ENCODE measurements at places on chromosomes 6 and 20.

DNA sequence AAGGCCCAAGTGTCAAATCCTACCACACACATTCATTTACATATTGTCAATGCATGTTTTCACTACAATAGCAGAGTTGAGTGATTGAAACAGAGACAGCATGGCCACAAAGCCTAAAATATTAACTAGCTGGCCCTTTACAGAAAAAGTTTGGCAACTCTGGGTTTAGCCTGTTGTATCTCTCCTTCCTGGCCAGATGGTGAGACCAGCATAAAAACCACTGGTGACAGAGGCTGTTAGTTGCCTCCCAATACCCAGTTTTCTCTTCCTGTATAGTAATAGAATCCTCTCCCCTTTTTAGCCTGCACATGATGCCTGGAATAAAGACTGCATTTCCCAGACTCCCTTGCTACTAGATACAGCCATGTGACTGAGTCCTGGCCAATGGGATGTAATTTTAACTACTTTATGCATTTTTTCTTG, 100.0 kb upstream of the TAB2 start:
- DNase-seq, result no peak

- no peak for DNase-seq
Observed at GRCh38 chr20:6851136-6851535, 83.7 kb downstream of the BMP2 start.

- DNase-seq, result no peak
Observed at GRCh38 chr6:120935908-120936307, 398.4 kb downstream of the TBC1D32 start.

DNA sequence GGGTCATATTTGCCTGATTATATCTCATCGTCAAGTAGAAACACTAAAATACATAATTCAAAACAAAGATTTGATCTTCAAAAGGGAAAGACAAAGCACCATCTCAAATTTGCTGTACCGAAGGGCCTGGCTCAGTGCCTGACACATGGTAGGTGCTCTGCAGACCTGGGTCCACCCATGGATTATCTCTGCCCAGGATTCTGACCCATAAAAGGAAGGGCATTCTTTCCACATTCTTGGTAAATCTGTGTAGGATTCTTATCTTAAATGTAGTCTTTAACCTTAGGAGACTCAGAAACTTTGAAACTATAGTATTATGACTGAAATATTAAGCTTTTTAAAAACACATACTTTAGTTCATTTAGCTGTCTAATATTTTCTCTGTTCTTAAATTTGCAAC, 274.1 kb upstream of the FLRT3 start:
- no peak for DNase-seq

DNA sequence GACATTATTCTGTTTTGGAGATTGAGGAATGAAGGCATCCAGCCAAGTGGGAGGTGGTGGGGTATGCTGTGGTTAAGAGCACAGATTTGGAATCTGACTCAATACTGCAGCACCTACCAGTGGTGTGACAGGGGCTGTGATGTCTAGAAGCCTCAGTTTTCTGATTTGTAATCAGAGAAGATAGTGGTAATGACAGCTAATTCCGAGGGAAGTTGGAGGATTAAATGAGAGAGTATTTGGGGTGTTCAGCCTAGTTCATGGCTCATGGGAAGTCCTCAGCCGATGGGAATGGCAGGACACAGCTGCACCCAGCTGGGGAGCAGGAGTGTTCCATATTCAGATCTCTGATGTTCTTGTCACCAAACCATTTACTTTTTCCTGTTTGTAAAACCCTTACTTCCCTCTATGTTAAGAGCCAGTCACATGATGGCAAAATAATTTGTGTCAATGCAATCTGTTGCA, 9.3 kb downstream of the SLC9A8 start:
- DNase-seq, result no peak

DNA sequence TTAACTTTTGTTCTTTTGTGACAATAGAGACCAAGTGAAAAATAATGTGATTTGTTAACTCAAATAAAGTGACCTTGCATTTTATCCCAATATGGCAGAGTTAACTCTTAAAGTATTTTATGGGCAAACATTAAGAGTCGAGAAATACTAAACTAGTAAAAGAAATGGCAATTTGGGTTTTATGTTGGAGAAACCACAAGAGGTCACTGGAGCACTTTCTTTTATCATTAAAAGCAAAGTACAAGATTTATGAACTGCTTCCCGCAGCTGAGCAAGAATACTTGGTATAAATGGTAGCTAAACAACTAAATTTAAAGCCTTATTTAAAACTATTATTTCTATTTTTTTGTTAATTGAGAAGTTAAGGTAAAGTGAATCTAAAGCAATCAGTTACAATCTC, 33.5 kb upstream of the MCM9 start:
- no peak for DNase-seq

DNA sequence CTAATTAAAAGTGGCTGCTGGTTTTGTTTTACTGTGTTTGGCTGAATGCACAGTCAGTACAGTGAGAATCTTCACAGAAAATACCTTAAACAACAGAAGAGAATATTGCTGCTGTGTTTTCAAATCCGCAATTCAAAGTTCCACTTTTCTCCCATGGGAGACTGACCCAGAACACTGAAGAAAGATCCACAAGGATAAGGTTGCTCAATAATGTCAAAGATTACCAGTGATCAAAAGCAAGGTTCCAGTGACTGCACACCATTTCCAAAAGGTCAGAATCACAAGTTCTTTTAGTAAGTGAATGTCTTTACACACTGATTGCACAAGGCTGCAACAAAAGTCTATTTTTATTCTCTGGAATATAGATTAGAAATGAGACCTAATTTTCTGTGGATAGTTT, 82.3 kb downstream of the EPHA7 start:
- DNase-seq, result no peak

DNA sequence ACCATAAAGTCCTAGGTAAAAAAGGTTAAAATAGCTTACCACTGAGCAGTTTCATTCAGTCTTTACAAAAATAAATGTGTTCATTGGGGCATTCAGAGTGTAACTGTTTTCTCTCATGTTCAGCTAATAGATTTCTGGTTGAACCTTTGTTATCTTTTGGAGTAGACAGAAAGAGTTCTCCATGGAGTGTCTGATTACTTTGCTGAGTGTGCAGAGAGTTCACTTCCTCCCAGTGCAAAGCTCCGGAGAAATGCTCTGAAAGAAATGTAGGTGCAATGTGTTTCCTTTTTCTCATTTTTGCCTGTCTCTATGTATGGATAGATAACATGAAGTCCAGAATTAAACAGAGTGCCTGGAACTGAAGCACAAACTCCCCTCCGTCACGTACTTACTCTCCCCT, 52.6 kb downstream of the JAG1 start:
- no peak for DNase-seq

- no peak for DNase-seq
Observed at GRCh38 chr6:106752641-106753040, 123.3 kb downstream of the QRSL1 start.

DNA sequence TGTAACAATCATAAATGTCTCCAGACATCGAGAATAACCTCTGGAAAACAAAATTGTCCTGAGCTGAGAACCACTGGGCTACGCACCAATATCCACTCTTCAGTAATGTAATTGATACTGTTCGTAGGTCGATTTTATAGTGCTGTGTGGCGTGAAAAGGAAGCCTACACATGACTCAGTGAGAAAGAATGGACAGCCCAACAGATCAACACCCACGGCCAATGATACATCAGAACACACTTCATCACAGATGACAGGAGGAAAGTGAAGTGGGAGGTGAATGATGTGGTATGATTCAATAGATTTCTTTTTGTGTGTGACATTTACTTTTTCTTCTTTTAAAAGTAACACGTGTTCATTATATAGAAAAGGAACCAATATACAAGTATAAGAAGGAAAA, 93.5 kb downstream of the RPS12 start:
- no peak for DNase-seq

GRCh38 chr20:50136822-50137599, 16.5 kb downstream of the PEDS1 start:
- no peak for DNase-seq

GRCh38 chr6:17417817-17418216, 24.4 kb downstream of the CAP2 start:
- peak; percentile 78 for DNase-seq

DNA sequence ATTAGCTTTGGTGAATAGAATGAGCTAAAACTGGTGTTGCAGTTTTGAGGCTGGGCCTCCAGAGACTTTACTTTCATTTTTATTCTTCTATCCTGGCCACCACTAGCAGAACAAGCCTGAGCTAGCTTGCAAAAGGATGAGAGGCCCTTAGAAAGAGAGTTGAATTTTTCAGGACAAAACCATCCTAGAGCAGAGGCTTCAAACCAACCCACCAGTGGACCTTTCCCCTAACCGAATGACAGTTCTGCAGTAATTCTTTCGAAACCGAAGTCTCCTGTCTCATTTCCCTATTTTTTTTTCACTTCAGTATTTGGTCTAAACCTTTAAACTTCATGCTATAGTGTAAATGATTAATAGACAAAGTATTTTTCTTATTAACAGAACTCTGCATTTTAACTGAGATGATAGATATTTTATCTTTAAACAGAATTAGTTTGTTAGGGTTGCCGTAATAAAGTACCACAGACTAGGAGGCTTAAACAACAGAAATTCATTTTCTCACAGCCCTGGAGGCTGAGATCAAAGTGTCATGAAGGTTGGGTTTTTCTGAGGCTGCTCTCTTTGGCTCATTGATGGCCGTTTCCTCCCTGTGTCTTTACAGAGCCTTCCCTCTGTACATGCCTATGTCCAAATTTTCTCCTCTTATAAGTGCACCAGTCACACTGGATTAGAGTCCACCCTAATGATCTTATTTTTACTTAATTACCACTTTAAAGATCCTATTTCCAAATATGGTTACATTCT, 80.6 kb upstream of the PAK5 start:
- DNase-seq, result no peak

DNA sequence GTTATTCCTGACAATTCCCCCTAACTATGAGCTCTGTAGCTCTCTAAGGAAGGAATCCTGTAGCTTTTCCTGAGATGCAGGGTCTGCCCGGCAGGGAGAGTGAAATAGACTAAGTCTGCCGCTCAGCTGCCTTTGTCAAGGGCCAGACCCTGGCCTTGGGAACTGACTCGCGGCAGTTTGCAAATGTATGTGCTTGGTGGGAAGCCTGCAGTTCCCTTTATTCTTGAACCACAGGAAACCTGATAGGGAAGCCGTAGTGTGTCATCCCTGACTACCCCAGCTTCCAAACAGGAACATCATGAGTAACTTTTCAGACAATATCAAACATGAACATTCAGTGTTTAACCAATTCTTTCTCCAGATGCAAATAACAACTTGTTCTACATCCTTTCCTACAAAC, 78.7 kb upstream of the IFNGR1 start:
- DNase-seq, result no peak

DNA sequence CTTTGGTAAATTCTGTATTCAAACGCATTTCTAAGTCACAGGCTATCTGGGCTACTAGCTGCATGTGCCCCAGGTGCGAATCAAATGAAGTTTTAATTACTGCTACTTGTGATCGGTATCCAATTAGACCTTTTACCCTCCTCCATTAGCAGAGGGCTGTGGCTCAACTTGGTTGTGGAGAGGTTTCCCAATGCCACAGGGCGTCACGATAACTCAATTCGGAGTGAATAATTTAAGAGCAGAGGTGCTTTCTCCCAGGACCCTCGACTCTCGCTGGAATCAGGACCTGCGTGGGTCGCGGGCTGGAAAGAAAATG, 640 bp downstream of the SAYSD1 start:
- DNase-seq, result no peak

DNA sequence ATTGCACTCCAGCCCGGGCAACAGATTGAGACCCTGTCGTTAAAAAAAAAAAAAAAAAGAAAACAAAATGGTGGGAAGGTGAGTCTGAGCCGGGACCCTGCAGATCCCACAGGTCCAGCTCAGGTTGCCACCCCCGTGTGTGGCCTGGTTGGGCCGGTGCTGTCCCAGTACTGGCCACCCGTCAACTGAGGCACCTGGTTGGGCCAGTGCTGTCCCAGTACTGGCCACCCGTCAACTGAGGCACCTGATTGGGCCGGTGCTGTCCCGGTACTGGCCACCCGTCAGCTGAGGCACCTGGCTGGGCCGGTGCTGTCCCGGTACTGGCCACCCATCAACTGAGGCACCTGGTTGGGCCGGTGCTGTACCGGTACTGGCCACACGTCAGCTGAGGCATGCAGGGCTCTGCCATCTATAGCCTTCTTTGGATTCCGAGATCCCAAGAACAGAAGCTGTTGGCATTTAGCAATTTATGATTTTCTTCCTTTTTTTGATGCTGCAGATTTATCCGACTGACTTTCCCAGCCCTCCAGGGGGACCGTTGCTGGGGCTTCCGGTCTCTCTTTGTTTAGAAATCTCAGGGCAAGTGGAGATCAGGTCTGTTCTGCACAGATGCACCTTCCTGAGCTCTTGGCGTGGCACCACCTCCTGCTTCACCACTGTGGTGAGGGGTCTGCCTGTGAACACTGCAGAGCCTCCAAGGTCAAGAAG, 113.8 kb downstream of the SYCP2 start:
- DNase-seq, result no peak

DNA sequence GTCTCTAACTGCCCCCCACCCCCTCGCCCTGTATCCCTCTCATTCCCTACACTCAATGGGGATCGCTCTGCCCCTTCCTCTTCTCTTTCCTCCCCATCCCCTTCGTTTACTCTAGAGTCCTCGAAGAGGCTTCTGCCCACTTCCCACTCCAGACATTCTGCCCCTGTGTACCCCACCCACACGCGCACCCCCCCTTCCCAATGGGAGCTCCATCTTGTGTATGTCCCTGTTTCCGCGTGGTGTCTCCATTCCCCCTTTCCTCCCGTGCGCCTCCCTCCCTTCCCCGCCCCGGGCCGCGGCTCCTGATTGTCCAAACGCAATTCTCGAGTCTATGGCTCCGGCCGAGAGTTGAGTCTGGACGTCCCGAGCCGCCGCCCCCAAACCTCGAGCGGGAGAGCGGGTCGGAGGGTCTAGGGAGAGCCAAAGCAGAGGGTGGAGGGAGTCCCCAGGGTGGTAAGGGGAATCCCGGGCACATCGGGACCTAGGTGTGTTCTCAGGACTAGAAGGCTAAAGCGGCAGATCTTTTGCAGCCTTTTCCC, 679 bp upstream of the RING1 start:
- DNase-seq, result no peak

- no peak for DNase-seq
Observed at GRCh38 chr20:53077373-53078205, 105.4 kb downstream of the TSHZ2 start.

DNA sequence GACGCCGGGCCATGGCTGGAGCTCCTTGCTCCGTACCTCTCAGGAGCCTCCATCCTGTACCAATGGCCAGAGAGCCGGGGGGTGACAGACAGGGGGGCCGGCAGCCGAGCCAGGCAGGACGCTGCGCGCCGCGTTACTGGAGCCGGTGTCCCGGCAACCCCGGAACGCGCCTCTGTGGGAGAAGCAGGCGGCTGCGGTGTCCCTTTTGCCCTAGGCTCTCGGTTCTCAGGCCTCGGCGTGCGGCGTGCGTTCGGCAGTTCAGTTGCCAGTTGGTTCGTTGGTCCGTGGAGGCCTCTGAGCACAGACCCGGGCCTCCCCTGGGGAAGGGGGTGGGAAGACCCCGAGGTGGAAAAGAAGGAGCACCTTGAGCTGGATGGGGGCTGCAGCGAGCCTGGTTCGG, at the start of gene SPATS1:
Gene SPATS1 (plus strand): TSS at position 162 of the 400 bp plus-strand sequence. CDS start 446 bp downstream, outside the sequence.
- no peak for DNase-seq

- DNase-seq, result no peak
Observed at GRCh38 chr6:18350271-18350670, 36.9 kb upstream of the RNF144B start.
